ENCODE measurements at places on chromosomes 7 and 10.

- DNase-seq = no peak
These were observed 337.6 kb downstream of the FRMD4A start for GRCh38 chr10:13993169-13993568.

DNA sequence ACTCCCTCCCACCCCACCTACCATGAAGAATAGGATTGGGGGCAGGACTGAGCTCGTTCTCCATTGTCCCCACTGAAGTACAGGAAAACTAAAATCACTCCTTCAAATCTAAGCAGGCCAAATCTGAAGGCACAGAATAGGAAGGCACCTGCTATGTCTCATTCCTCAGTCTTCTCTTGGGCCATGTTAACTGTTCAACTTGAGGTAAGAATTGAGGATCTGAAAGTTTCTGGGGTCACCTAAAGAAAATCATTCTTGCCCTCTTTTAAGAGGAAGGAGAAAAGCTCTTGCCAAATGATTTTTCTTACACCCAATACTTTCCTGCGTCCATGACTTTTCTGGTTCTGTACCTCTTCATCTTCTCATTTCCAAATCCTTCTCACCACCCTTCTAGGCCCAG, 4.9 kb downstream of the CPN1 start:
- DNase-seq = no peak

DNA sequence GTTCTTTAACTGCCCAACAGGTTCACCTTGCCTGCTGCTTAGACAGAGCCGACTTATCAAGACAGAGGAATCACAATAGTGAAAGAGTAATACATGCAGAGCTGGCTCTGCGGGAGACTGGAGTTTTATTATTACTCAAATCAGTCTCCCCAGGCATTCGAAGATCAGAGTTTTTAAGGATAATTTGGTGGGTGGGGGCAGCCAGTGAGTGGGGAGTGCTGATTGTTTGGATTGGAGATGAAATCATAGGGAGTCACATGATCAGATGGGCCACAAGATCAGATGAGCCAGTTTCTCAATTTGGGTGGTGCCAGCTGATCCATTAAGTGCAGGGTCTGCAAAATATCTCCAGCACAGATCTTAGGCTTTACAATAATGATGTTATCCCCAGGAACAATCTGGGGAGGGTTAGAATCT, 131.3 kb downstream of the AKR1D1 start:
- no peak for DNase-seq

DNA sequence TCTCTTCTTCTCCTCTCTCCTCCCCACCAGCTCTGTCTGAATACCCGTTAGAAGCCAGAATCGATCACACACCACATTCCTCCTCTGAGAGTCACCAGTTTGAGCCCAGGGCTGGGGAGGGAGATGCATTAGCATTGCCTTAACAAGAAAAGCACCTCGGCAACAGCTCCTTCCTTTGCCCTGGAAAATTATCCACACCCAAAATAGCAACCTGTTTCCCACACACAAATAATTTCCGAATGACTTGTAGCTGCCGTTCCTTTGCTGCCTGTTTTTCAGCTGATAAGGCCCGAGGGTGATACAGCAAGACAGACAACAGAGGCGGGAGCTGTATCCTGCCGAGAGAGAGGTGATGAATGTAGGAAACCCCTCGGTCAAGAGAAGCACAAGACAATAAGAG, 91.3 kb downstream of the CPXM2 start:
- no peak for DNase-seq

DNA sequence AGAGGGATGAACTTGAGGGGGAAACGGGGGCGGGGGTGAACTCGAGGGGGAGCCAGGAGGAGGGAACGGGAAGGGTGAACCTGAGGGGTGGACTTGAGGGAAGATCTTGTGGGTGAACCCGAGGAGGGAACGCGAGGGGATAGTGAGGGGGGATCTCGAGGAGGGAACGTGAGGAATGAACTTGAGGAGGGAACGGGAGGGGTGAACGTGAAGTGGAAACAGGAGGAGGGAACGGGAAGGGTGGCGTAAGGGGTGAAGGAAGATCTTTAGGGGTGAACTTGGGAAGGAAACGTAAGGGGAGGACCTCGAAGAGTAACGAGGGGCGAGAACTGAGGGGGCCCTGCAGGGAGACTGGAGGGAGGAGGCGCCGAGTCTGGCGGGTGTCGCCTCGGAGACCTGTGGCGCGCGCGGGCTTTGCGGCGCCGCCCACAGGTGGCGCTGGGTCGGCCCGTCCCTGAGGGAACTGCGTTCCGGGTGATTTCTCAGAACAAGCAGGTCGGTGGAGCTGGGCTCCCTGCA, 651 bp downstream of the MYO3A start:
- peak; percentile 19 for DNase-seq

DNA sequence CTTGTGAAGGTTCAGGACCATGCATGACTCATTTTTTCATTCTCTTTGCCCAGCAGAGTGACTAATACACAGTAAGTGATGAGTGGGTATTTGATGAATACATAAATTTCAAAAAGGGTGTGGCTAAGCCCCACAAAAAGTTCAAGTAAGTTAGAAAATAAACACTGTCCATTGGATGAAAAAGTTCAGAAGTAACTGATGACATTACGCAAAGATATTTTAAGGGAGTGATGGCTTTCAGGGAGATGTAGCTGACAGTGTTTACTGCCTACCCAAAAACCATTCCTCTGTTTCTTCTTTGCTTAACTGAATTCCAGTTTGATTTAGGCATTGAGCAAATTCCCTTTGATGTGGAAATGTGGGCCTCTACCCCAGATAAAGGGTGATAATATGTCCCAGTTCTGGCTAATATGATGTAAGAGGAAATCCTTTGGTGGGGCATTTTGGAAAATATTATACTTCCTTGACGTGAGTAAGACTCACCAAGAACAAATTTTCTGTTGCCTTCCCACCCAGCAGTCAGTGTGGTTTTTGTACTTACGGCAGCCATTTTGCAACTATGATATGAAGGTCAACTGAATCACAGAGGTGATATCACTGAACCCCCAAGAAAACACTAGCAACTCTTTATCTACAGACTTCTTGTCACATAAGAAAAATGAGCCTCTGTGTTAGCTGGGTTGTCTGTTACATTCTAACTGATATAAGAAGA, 29.0 kb upstream of the EBLN1 start:
- no peak for DNase-seq

GRCh38 chr10:110811791-110812581, 59.7 kb upstream of the PDCD4 start:
- DNase-seq = no peak

GRCh38 chr10:15853800-15854199, 6.5 kb downstream of the MINDY3 start:
- no peak for DNase-seq

GRCh38 chr10:44051584-44052385, 333.1 kb downstream of the CXCL12 start:
- no peak for DNase-seq

GRCh38 chr7:91798425-91798824, 82.1 kb downstream of the MTERF1 start:
- no peak for DNase-seq

Measured in germinal center (tissue), 1 donor.